ENCODE measurements at places on chromosomes 6 and 20.
A peak's percentile ranks its signal among the peaks of the same experiment; 100 is the strongest.

GRCh38 chr6:35376281-35376680 lies 33.9 kb downstream of the PPARD start:
- DNase-seq: no peak

DNA sequence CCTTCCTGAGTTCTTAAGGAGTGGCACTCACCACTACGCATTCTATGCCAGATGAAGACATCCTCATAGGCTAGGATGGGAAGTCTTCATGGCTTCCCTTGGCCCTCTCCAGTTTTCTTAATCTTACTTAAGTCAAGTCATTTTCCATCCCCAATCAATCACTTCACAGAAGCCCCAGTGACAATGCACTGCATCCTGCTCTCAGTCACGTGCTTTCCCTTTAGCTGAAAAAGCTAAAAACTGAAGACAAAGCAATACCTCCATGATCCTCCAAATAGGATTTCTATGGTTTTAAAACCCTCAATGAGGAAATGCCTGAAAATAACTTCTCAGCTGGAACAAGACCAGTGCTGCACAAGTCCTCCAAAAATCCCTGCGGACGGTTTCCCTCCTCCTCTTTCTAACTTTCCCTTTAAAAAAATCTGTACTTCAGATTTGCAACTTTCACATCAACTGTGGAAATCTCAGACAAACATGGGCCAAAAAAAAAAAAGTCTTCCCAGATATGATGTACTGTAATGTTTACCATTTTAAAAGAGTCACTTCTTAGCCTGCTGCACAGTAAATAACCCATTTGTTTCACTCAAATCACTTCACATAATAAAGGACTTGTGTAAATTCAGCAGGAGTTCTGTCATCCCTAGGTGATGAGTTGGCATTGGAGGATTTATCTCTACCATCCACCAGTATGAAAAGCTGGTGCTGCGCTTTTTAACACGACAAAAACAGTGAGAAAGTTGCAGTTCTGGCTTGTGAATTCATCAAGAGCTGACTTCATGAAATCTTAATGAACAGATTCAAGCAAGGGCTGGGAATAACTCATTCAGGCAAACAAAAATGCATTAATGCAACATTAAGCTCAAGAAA lies 590.0 kb upstream of the NOX3 start:
- DNase-seq: no peak

DNA sequence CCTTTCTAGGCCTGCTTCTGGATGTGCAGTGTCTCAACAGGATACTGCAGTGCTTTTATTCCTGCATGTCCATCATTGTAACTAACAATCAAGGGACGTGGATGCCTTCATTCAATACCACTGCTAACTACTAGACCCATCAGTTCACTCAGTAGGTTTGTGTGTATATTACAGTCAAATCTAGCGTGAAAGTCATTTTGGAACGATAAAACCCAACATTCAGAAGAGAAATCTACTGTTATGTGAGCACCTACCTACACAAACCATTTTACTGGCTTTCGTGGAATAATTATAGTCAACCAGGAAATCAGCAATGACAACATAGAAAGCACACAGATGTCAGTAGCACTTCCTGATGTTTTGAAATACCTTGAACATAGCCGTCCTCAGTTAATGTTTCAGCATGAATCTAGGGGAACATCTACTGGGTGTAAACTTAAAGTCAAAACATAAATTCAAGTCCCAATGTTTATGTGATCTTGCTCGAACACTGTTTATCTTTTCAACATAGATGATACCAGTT lies 270.6 kb downstream of the FARS2 start:
- DNase-seq: no peak

GRCh38 chr20:37681384-37682112 lies 12.3 kb upstream of the CTNNBL1 start:
- DNase-seq: no peak

- DNase-seq: peak; percentile 88
Measured at GRCh38 chr6:32933661-32934085, 7.2 kb downstream of the HLA-DMB start.

- no peak for DNase-seq
Measured at GRCh38 chr6:159045801-159046200, 1.0 kb upstream of the TAGAP start.

Measured in stimulated activated CD8-positive, alpha-beta memory T cell treated with anti-CD3 and anti-CD28 coated beads, Interleukin-4, amount 100 ng/mL, for 48 hours (primary cell).